ENCODE measurements at places on chromosomes 6 and 20.

GRCh38 chr20:48291896-48292295 is 506.6 kb upstream of the SULF2 start:
- DNase-seq, result no peak

- no peak for DNase-seq
Measured at GRCh38 chr6:108845145-108845544, 3.1 kb upstream of the ARMC2 start.

DNA sequence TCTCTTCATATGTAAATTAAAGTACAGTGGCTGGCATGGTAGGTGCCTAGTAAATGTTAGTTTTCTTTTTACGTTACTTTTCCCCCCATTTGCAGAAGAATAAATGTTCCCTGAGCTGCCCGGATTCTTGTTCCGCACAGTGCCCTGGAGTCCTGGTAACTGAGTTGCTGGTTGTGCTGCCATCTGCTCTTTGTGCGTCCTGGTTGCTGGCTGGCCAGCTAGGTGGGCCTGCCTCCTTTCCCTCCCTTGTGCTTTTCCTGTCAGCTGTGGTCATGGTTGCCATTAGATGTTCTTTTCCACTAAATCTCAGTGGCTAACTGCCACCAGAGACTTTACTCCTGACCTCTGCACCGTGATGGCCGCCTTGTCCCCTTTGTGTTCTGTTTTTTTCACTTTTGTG is 28.6 kb downstream of the CEP43 start:
- DNase-seq, result no peak

GRCh38 chr20:1718604-1719384 is 61.2 kb upstream of the SIRPG start:
- no peak for DNase-seq

DNA sequence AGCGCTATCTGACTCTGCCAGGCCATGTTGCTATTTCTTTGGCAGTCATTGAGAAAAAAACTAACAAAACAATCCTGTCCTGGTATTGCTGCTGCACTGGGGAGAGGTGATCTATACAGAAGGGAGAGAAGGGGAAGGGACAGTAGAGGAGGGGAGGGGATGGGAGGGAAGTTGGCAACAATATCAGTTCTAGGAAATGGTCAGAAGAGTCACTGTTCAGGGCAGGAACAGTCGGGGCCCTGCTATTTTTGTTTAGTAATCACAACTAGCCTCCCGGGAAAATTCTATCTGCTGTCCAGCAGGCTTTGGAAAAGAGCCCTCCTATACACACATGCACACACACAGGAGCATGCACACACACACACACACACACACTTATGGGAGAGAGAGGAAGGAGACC is 142.3 kb upstream of the CARMIL1 start:
- no peak for DNase-seq

GRCh38 chr6:125804264-125804663 is 13.5 kb downstream of the NCOA7 start:
- no peak for DNase-seq

DNA sequence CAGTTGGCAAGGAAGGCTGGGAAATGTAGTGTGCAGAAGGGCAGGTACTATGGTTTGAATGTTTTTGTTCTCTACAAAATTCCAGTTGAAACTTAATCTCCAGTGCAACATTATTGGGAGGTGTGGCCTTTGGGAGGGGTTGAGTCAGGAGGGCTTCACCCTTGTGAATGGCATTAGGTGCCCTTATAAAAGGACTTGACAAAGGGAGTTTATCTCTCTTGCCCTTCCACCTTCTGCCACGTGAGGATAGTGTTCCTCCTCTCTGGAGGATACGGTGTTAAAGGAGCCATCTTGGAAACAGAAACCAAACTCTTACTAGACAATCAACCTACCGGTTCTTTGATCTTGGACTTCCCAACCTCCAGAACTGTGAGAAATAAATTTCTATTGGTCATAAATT is 82.2 kb upstream of the LRFN2 start:
- no peak for DNase-seq

- DNase-seq, result no peak
Measured at GRCh38 chr6:57301757-57302156, 15.7 kb upstream of the PRIM2 start.

GRCh38 chr6:82410151-82410648 is 46.6 kb downstream of the TPBG start:
- no peak for DNase-seq

- no peak for DNase-seq
Measured at GRCh38 chr6:129555206-129555832, 154.7 kb downstream of the ARHGAP18 start.

DNA sequence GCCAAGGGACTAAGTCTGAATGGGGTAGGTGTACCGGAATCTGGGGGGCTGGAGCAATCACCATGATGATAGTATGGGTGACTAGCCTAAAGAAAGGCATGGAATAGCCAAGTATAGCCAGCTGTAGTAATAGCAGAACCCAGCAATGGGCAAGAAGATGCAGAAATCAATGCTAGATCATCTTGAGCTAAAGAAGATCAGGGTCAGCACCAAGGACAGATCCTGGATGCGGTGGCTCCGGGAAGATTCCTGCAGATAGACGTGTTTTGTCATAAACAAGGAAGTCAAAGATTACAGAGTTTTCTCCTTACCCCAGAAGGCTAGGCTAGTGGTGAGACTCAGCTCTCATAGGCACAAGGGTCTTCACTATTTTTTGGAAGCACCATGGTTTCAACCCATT is 561.6 kb upstream of the CHD6 start:
- no peak for DNase-seq

GRCh38 chr20:37152284-37152683 is 26.8 kb upstream of the RPN2 start:
- DNase-seq, result no peak

DNA sequence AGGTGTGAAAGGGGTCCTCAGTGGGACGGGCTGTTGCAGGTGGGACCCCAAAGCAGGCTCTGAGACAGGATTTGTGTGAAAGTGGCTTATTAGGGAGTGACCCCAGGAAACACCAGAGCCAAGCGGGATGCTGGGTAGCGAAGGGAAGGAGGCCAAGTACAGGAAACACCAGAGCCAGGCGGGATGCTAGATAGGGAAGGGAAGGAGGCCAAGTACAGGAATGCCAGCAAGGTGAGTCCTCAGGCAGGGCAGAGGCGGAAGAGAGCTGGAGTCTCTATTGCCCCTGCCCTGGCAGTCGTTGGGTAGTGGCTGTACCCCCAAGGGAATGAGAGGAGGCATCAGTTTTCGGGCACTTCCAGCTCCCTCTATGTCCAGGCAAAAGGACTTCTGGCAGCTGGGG is 30.5 kb upstream of the TGM2 start:
- DNase-seq, result no peak

- DNase-seq, result peak; percentile 70
Measured at GRCh38 chr6:142945446-142946180, 637 bp upstream of the HIVEP2 start.

DNA sequence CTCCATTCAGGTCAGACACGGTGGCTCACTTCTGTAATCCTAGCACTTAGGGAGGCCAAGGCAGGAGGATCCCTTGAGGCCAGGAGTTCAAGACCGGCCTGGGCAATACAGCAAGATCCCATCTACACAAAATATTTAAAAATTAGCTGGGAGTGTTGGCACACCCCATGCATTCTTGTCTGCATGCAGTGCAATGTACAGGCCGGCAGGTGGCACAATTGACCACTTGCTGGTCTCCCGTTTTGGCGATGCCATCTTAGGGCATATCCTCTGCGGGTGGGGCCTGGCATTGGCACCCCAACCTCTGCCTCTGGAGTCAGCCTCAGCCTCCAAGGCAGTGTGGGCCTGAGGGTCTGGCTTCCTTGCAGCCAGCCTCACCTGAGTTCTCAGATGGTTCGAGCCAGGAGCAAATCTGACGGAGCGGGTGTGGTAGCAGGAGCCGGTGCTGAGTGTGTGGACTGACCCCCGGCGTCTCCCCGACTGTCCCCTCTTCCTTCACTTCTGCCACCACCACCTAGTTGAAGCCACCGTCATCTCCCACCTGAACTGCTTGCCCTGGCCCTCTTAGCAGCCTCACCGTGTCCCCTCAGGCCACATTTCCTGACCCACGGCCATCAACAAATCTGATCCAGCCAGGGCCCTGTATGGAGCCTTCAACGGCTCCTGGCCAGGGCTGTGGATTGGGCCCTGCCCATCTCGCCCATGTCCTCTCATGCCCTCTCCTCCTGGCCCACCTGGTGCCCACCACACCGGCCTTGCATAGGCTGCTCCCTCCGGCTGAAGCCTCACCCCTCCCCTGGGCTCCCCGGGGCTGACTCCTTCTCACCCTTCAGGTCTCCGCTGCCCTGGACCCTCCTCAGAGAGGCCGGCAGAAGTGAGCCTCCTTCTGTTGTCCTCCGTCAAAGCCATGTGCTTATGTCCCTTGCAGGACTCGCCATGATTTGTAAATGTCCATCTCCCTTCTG is 44.0 kb downstream of the EFCAB8 start:
- peak; percentile 71 for DNase-seq

DNA sequence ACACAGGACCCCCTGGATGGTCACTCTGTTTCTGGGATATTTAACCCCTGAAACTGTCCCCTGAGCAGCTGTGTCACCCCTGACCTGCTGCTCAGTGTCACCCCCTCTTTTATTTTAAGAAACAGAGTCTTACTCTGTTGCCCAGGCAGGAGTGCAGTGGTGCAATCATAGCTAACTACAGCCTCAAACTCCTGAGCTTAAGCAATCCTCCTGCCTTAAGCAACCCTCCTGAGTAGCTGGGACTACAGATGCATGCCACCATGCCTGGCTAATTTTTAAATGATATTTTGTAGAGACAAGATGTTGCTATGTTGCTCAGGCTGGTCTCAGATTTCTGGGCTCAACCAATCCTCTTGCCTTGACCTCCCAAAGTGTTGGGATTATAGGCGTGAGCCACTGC is 21.5 kb upstream of the GTSF1L start:
- DNase-seq, result no peak

Data from activated CD4-positive, alpha-beta T cell treated with anti-CD3 and anti-CD28 coated beads, Interleukin-2, amount 50 U/mL, for 1 hour (primary cell).